Activated naive CD8-positive, alpha-beta T cell treated with anti-CD3 and anti-CD28 coated beads for 36 hours (primary cell): ENCODE measurements at places on chromosomes 11 and 22. TPM values are rescaled to one million over a fixed set of nuclear protein-coding genes. Genes with fewer than 3 reads are reported as not detected.

Gene NXPE4
- total RNA-seq: not detected

Gene C11orf98
- 147 TPM for total RNA-seq

Gene STARD10
- total RNA-seq: 6.4 TPM

Gene PPFIBP2
- 18.7 TPM for total RNA-seq

Gene STK33
- total RNA-seq: 3.8 TPM

Gene SLC17A6
- total RNA-seq: not detected

Gene TANGO2
- 16.5 TPM for total RNA-seq

Gene CSF2RB
- total RNA-seq: 0.14 TPM

Gene PANX3
- not detected for total RNA-seq

Gene TCN1
- not detected for total RNA-seq

Gene MRGPRF
- not detected for total RNA-seq

Gene GRIK4
- 0.40 TPM for total RNA-seq

Gene PI4KA
- 49.3 TPM for total RNA-seq

Gene F2
- not detected for total RNA-seq

Gene OR8B12
- not detected for total RNA-seq

Gene PGR
- total RNA-seq: not detected

Gene CD3G
- total RNA-seq: 133 TPM

Gene CASP12
- total RNA-seq: not detected

Gene RAG1
- total RNA-seq: 0.38 TPM

Gene LAMTOR1
- 66.2 TPM for total RNA-seq

Gene RIBC2
- total RNA-seq: 9.2 TPM

Gene SYT7
- total RNA-seq: not detected

Gene CARD18
- total RNA-seq: not detected

Gene HPX
- not detected for total RNA-seq

Gene TMPRSS5
- 0.29 TPM for total RNA-seq

Gene UBASH3B
- 30.6 TPM for total RNA-seq

Gene NPAT
- 42.5 TPM for total RNA-seq

Gene TMEM191B
- 1.7 TPM for total RNA-seq

Gene USP35
- 4.2 TPM for total RNA-seq

Gene SCO2
- 6.0 TPM for total RNA-seq

Gene GSTT4
- total RNA-seq: not detected

Gene LRP5
- 12.7 TPM for total RNA-seq

Gene IL17REL
- not detected for total RNA-seq

Gene MAP6
- not detected for total RNA-seq

Gene RTN4RL2
- total RNA-seq: 0.44 TPM

Gene A4GALT
- total RNA-seq: not detected

Gene GPHA2
- total RNA-seq: not detected

Gene LYVE1
- not detected for total RNA-seq

Gene MMP8
- 0.14 TPM for total RNA-seq

Gene NCF4
- 2.5 TPM for total RNA-seq

Gene INPPL1
- 71.2 TPM for total RNA-seq

Gene OR52M1
- total RNA-seq: not detected

Gene PKP3
- total RNA-seq: not detected

Gene CNIH2
- 2.2 TPM for total RNA-seq

Gene CHRM1
- total RNA-seq: not detected

Gene EFCAB6
- 0.36 TPM for total RNA-seq

Gene FAT3
- total RNA-seq: not detected
